ENCODE measurements at places on chromosomes 6 and 20.

DNA sequence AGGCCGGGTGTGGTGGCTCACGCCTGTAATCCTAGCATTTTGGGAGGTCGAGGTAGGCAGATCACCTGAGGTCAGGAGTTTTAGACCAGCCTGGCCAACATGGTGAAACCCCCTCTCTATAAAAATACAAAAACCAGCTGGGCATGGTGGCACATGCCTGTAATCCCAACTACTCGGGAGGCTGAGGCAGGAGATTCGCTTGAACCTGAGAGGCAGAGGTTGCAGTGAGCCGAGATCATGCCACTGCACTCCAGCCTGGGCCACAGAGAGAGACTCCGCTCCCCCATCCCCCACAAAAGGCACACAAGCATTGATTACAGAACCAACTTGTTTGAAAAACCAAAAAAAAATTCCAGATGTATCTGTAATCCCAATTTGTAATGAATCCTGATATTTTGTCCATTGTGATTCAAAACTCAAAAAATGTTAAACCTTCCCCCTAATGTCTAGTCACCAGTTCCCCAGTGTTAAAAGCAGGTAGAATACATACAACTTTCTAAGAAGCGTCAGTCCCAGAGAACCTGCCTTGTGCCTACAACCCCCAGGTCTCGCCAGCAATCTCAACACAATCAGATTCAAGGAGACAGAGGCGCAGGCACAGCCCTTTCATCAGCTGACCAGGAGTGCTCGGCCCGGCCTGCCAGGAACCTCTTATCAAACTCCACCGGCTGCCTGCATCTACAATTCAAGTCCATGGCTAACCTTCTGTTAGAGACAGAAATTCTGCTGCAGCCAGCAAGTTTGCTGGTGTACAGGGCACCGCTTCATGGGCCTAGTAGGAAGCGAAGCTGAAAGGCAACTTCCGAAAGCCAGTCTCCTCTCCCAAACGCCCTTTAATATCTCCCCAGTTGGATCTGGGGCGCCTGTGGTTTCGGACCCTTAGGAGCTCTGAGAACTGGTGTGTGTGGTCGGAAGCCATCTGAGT is 2.1 kb downstream of the EZR start:
- no peak for DNase-seq

- DNase-seq: no peak
Observed at GRCh38 chr20:7703551-7703961, 236.7 kb downstream of the HAO1 start.

DNA sequence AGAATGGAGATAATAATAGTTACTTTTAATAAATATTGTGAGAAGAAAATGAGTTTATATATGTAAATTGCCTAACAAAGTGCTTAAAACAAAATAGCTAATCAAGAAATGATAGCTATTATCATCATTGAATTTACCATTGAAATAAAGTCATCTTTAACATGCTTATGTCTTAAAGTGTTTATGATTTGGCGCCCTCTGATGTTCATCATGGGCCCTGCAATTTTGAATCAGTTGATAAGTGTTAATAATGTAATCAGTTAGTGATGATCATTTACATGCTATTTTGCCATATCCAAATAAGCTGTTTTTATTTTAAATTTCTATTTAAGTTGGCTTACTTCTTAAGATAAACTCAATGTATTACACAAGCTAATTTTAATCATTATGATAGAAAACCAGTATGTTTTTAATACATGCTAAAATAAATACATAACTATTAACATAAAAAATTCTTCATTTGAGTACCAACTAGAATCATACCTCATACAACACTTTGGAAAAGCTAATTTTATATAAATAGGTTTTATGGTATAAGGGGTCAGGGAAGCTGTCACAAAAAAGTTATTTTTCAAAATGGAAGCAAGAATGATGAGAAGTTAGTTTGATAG is 39.2 kb upstream of the TPD52L1 start:
- peak; percentile 23 for DNase-seq

DNA sequence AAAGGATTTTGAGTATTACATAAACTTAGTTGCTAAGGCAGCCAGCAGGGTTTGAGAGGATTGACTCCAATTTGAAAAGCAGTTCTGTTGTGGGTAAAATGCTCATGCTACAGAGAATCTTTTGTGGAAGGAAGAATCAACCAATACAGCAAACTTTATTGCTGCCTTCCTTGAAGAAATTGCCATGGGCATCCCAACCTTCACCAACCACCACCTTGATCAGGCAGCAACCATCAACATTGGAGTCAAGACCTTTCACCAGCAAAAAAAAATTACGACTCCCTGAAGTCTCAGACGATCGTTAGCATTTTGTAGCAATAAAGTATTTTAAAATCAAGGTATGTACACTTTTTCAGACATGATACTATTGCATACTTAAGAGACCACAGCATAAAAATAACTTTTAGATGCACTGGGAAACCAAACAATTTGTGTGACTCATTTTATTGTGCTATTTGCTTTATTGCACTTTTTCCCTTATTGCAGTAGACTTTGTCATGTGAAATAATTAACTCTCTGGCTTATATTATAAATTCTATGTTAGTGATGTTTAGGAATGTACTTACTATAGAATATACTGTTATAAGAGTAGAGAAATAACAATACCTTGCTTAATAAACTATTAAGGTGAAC is 390.8 kb downstream of the CDKAL1 start:
- no peak for DNase-seq

GRCh38 chr6:16600026-16600425 is 161.2 kb downstream of the ATXN1 start:
- DNase-seq: no peak

GRCh38 chr6:113317891-113318574 is 539.1 kb upstream of the MARCKS start:
- DNase-seq: no peak

All from activated gamma-delta T cell treated with Interleukin-2 at 50 U/mL for 16 hours (primary cell).